ENCODE measurements at places on chromosomes 7 and 10.

GRCh38 chr7:17022920-17023319 lies 141.1 kb upstream of the AGR3 start:
- no peak for DNase-seq

- no peak for DNase-seq
These were observed 173.8 kb upstream of the HABP2 start for GRCh38 chr10:113379091-113379490.

DNA sequence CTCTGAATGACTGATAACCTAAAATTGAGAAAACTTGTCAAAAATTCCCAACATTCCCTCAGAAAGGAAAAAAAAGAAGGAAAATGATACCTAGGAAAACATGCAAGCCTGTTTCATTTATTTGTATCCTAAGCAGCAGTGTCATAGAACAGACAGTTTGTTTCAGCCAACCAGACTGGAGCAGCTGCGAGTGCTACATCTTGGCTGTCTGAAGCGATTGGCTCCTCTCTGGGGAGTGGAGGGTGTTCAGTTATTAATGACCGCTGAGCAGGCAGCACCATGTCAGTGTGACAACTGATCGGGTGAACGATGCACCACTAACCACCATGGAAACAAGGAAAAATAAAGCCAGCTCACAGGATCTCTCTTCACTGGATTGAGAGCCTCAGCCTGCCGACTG lies at the start of gene LRRN3:
TSS of gene LRRN3 (plus strand) at position 282 of the 400 bp plus-strand sequence. CDS start 31,646 bp downstream, outside the sequence.
- DNase-seq: no peak

DNA sequence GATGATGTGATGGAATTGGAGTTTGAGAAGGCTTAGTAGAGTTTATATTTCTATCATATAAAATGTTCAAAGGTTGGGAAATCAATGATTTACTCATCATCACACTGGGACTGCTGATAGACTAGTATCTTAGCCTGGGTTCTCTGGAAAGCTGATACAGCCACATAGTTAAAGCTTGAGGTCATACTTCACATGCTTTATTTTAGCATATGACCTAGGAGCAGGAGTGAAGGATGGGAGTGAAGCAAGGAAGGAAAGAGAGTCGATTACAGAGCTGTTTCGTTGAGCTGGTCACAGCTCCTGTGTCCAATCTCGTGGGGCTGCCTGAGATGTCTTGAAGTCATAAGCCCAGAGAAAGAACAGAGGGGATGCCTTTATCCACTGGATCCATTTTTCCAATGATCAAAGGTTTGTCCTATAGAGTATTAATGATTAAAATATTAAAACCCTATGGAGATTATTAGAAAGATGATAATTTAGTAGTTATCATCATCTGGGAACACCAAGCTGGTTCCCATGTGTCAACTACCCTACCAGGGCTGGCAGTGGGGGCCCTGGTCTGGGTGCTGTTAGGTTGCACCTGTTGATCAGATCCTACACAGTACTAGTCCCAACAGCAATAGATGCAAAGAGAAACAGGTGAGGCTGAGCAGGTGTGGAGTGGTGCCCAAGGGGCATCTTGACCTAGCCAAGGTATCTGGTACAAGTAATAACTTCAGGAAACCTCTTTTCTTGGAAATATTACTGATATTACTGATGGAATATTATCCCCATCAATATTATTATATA lies 77.8 kb downstream of the BAMBI start:
- DNase-seq: no peak

GRCh38 chr7:38796626-38797501 lies 112.1 kb downstream of the VPS41 start:
- DNase-seq: peak; percentile 9

DNA sequence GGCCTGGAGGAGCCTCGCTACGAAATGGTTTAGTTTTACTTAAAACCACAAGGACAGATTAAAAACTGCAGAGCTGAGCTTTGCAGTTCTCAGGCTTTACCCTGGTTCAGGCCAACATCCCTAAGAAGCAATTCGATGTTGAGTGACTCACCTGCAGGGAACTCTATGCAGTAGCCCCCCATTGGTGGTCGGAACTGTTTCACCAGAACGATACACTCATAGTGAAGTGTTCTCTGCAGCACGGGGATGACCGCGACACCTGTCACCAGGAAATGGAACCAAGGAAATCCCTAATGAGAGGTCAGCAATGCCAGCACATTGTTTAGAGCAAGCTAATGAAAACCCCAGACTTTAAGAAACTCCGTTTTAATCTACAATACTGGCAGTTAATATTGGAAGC lies 18.0 kb downstream of the NUDT5 start:
- no peak for DNase-seq

DNA sequence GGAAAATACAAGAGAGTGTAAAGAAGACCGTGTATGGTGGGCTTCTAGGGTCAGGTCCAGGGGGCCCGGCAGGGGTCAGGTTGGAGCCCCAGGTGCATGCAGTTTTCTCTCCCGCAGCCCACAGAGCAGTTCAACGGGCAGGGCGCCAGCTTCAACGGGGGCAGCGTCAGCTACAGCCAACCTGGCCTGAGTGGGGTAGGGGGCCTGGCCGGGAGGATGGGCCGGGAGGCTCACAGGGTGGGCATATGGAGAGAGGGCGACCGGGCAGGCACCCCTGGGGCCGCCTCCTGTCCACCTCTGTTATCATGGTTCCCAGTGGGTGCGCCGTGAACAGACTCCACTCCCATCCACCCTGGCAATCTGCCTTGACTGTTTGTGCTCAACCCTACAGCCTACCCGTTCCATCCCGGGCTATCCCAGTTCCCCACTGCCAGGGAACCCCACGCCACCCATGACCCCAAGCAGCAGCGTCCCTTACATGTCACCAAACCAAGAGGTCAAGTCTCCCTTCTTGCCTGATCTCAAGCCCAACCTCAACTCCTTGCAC lies 11.5 kb downstream of the ZMIZ2 start:
- DNase-seq: no peak

DNA sequence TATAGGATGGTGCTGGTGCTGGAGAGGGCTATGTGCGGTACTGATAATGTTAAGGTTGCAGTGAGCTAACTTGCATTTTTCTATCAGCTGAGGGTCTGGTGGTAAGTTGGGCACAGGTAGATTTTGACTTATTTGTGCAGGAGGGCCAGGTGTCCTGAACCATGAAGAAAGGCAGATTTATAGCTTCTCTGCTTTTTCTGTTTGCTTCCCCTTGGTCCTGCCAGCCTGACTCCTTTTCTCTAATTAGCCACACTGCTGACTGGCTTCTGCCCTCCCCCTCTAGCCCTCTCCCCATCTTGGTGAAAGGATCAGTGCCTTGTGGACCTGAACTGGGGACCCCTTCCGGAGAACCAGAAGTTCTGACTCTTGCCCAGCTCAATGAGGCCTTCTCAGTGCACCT lies 40.8 kb upstream of the STEAP4 start:
- no peak for DNase-seq

GRCh38 chr7:150909200-150909995 lies 57.1 kb downstream of the AOC1 start:
- DNase-seq: no peak

- no peak for DNase-seq
These were observed 1.9 kb downstream of the USP6NL start for GRCh38 chr10:11609492-11610093.

GRCh38 chr7:150569245-150569955 lies 2.2 kb downstream of the GIMAP4 start:
- no peak for DNase-seq

GRCh38 chr10:122259075-122259466 lies 12.0 kb upstream of the BTBD16 start:
- DNase-seq: no peak

DNA sequence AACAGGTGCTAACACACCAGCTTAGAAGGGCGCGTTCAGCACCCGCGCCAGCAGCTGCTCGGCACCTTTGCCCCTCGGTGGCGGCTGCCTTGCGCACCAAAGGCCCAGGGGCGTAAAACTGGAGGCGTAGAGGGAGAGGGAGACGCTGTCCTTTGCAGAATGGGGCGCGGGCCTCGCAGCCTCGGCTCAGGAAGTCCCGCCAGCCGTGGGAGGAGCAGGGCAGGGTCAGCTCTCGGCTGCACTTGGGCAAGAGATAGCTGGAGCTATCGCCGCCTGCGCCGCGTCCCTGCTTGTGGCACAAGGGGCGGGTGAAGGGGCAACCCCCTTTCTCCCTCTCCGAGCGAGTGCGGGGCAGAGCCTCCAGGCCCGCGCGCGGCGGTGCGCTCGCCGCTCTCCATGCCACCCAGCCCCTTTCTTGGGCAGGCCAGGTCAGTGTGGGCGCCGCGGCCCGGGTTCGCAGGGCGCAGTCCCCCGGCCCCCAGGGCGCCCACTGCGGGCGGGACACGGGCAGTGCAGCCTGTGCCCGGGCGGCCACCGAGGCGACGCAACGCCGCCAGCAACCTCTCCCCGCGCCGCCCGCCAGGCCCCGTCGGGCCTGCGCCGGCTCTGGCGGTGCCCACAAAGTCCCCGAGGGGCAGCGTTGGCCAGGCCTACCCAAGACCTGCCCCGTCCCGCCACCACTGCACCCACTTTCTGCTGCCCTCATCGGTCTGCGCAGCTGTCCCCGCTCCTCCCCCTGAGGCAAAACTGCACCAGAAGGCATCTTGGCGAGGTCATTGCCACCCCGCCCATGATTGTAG lies 4.1 kb downstream of the NEUROD6 start:
- DNase-seq: no peak

- no peak for DNase-seq
These were observed 49.9 kb downstream of the CDHR3 start for GRCh38 chr7:106012935-106013439.

DNA sequence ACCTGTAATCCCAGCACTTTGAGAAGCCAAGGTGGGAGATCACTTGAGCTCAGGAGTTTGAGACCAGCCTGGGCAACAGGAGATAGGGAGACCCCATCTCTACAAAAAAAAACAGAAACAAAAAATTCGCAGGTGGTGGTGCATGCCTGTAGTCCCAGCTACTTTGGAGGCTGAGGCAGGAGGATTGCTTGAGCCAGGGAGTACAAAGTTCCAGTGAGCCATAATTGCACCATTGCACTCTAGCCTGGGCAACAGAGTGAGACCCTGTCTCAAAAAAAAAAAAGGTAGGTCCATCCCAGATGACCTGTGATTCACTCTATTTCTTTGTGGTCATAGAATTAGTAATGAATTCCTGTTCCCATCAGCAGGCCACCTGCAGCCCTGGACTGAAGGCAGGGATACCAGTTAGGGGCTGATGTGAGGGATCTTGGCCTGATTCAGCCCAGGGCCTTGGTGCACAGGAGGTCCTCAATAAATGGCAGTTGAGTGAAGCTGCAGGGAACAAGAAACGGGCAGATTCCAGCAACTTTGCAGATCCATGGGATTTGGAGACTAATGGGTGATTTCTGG lies at the start of gene MYH16:
TSS of gene MYH16 (plus strand) at position 364 of the 570 bp plus-strand sequence.
- DNase-seq: no peak

DNA sequence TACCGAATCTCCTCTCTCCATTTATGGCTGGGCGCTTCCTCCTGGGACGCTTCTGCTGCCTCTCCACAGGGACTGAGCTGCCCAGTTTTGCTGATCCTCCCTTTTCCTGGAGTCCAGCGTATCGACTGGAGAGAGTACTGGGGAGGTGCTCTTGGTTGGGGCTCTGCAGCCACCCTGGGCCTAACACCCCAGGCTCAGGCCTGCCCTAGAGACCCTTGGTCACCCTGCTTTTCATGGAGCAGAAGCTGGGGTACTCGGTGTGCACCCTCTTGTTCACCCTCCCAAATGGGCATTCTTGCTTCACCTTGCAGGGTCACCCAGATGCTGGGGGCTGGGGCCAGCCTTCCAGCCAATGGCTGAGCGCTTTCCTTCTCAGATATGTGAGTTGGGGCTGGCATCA lies 88.8 kb upstream of the RET start:
- DNase-seq: no peak

- DNase-seq: no peak
These were observed 27.2 kb downstream of the ATE1 start for GRCh38 chr10:121900443-121901174.

- DNase-seq: no peak
These were observed 44.4 kb downstream of the TACR2 start for GRCh38 chr10:69372126-69372980.

- peak; percentile 30 for DNase-seq
These were observed 41.8 kb downstream of the BLNK start for GRCh38 chr10:96229568-96230030.

- DNase-seq: no peak
These were observed 14.1 kb downstream of the CRYGN start for GRCh38 chr7:151425670-151426440.

DNA sequence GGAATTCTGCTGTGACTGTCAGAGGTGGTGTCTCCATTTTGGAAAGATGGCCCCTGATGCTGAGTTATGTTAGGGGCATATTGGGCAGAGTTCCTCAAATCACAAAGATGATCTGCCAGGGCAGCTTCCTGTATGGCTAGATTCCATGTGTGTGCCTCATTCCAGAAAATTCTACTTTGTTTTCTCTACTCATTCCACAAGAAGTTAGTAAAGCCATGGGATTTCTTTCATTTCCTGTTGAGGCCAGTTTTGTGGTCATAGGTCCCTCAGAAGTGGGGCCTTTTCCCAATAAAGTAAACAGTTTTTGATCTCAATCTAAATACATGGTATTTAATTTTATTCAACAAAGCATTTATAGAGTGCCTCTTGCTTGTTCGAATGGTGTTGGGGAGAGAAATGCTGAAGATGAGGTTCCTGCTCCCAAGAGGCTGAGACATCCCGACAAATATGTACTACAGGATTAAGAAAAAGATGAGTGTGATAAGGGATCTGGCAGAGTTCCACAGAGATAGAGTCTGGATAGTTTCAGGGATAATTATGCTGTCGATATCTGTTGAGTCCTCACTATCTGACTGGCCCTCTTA lies 33.0 kb downstream of the MINDY4 start:
- DNase-seq: no peak

GRCh38 chr7:49174396-49174795 lies 250.0 kb downstream of the CDC14C start:
- DNase-seq: no peak

DNA sequence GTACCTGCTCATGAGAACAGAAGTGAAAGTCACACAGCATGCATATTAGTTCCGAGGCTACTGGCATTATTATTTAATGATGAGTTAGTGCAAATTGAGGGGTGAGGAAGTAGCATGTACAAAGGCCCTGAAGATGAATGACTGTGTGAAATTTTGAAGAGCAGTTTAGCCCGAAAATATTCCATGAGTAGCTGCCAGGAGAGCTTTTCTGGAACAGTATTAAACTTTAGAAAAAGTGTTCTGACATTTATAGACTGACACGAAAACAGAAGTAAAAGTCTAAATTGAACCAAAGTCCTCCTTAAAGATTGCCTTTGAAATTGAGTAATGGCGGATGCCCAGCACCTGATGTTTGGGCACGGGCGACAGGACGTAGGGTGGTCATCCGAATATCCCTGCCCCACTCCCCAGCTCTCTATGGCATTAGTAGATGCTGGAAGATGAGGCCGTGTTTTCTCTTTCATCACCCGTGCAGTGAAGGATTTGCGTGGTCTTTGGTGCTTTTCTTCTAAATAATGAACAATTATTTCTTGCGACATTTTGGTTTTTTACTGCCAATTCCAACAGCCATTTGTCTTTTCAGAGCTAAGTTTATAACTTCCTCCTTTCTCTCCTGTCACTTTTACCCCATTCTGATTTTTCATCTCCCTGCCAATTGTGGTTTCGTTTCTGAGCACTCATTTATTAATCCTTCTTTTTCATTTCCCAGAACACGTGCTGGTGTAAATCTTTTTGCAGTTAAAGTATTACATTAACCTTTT lies 192.6 kb downstream of the MGMT start:
- no peak for DNase-seq

- DNase-seq: no peak
These were observed 47.3 kb upstream of the PIP4K2A start for GRCh38 chr10:22761569-22762220.

GRCh38 chr7:78760620-78761355 lies 692.7 kb downstream of the MAGI2 start:
- DNase-seq: no peak

GRCh38 chr7:32390210-32390609 lies 100.0 kb downstream of the LSM5 start:
- DNase-seq: no peak
